ENCODE measurements at places on chromosomes 6 and 20.

DNA sequence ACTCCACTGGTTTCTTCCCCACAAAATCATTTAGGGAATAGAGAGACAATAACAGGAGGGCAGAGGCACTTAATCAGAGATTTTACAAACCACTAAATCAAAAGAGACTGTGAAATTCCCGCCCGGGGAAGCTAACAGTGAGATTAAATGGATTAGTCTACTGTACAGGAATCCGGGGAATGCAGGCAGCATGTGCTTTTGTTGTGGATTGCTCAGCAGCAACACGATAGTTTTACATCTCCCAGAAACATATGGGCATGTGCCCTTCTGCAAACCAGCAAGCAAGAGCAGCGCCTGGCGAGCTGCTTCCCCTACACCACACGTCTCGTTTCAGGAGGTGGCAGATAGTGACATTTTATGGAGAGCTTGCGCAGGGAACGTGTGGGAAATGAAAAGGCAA lies 382.3 kb downstream of the CD83 start:
- no peak for DNase-seq

GRCh38 chr6:113500221-113500620 lies 356.9 kb upstream of the MARCKS start:
- DNase-seq, result no peak

GRCh38 chr6:120675886-120676285 lies 658.4 kb downstream of the TBC1D32 start:
- no peak for DNase-seq

DNA sequence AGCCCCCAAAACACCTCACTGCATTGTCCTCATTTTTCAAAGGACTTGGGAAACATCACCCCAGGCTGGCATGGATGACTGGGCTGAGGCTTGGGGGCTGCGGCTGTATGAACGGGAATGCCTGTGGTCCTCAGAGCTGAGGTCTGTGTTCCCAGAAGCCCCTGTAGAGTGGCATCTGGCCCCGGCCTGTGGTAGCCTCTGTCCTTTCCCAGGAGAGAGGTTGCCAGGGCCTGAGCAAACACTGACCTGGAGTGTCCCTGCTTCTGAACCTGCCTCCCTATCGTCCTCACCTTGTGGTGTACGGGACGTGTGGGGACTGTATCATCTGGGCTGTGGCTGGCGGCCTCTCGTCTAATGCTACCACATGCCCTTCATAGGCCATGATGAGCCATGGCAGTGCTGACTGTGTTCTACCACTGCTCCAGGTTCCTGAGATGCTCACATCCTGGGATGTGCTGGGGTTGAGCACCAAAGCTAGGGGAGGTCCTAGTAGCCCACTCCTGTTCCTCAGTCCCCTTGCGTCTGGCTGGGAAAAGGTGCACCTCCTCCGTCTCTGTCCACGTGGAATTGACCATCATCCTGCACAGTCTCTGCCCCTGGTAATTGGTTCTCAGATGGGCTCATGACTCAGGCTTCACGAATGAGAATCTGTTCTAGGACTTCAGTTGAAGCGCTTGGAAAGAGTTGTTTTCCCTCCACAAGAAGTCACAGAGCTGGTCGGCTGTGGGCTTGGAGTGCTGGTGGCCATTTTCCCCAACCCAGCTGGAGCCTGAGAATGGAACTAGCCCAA lies 27.6 kb downstream of the PHACTR3 start:
- DNase-seq, result no peak
